ENCODE measurements at places on chromosomes 7 and 10. TPM values are rescaled to one million over a fixed set of nuclear protein-coding genes. Genes with fewer than 3 reads are reported as not detected.

Gene CTBP2
- 57.1 TPM for total RNA-seq

Gene JCAD
- total RNA-seq, result 141 TPM

Gene MYL10
- not detected for total RNA-seq

Gene RHOBTB1
- total RNA-seq, result 17.5 TPM

Gene TDRD1
- 0.28 TPM for total RNA-seq

Gene HABP2
- total RNA-seq, result not detected

Gene MMD2
- total RNA-seq, result not detected

Gene PNLIPRP2
- total RNA-seq, result not detected

GRCh38 chr10:24952707-24953645 lies 570 bp upstream of the PRTFDC1 start:
- peak overlapping the region; percentile 50 for H3K4me3 ChIP-seq
- H3K36me3 ChIP-seq, result no peaks in the 10 kb centered on the region
- H3K4me1 ChIP-seq, result peaks cover 27% of the 10 kb centered on the region
- H3K27me3 ChIP-seq, result no peaks in the 10 kb centered on the region

- H3K4me3 ChIP-seq, result no peak overlapping the region
- DNase-seq, result no peak
- H3K27ac ChIP-seq, result no peak overlapping the region
- H3K27me3 ChIP-seq, result no peaks in the 10 kb centered on the region
- no peaks in the 10 kb centered on the region for H3K4me1 ChIP-seq
Observed at GRCh38 chr10:88417387-88418030, 165.6 kb downstream of the RNLS start.

GRCh38 chr7:157707983-157708918 lies 371.4 kb downstream of the DNAJB6 start:
- peaks cover 4% of the 10 kb centered on the region for H3K27me3 ChIP-seq
- no peak overlapping the region for H3K27ac ChIP-seq
- no peaks in the 10 kb centered on the region for H3K36me3 ChIP-seq
- H3K4me1 ChIP-seq, result no peaks in the 10 kb centered on the region
- H3K4me3 ChIP-seq, result no peak overlapping the region

DNA sequence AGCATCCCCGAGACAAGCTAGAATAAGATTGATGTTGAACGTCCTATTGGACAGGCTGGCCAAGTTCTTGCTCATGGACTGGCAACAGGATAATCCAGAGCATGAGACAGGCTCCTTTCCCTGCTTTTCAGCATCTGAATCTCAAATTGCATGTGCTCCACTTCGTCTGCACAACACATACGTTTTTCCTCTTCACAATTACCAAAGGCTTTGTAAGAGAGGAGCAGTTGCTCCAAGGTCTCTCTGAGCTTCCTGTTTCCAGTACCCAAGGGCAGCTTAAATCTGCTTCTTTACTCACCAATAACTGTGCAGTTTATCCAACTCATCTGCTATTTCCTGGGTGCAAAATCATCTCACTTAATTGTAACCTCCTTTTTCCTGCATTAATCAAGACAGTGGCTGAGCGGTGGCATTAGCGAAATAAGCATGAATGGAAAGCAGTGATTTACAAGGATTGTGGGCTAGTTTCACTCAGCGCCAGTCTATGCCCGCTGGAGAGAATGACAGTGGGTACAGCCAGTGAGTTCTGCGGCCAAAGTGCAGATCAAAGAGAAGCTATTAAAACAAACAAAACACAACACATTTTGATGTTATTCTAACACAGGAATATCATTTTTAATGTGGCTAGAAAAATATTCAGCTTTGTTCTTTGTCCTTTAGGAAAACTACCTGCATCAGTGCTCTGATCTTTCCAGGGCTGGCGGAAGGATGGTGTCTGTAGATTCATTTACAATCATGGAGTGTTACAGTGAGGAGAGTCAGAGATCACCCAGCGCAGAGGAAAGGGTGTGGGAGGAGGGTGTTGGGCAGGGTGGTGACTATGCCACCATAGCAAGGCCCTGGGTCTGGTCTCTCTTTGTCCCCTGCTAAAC lies 79.8 kb downstream of the CHN2 start:
- H3K4me1 ChIP-seq, result no peaks in the 10 kb centered on the region
- H3K27me3 ChIP-seq, result no peaks in the 10 kb centered on the region
- H3K36me3 ChIP-seq, result no peaks in the 10 kb centered on the region
- no peak for DNase-seq

GRCh38 chr7:95808396-95808795 lies 36.0 kb downstream of the DYNC1I1 start:
- H3K4me1 ChIP-seq, result no peaks in the 10 kb centered on the region
- no peaks in the 10 kb centered on the region for H3K36me3 ChIP-seq
- H3K4me3 ChIP-seq, result no peak overlapping the region
- H3K27ac ChIP-seq, result no peak overlapping the region
- H3K27me3 ChIP-seq, result no peaks in the 10 kb centered on the region

GRCh38 chr7:77409005-77409738 lies 7.0 kb downstream of the GSAP start:
- H3K27ac ChIP-seq, result no peak overlapping the region
- H3K36me3 ChIP-seq, result no peaks in the 10 kb centered on the region
- H3K4me3 ChIP-seq, result no peak overlapping the region
- H3K4me1 ChIP-seq, result no peaks in the 10 kb centered on the region
- no peaks in the 10 kb centered on the region for H3K27me3 ChIP-seq

DNA sequence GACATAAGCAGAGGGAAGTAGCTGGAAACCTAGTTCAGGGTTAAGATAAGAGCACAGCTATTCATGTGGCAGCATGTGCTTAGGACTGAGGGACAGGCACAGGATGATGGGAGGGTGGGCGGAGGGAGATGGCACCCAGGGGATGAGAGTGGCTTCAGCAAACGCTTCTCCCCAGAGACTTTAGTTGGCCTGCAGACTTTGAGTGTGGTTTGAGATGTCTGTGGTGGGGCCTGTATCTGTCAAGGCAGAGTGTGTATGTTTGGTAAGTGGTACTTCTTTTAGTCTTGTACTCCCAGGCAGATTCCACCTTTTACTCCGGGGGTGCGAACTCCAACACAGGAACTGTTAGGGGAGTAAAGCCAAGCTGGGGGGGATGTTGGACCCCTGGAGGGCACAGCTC lies 88.9 kb downstream of the WDFY4 start:
- H3K36me3 ChIP-seq, result no peaks in the 10 kb centered on the region
- H3K27me3 ChIP-seq, result no peaks in the 10 kb centered on the region
- no peaks in the 10 kb centered on the region for H3K4me1 ChIP-seq

DNA sequence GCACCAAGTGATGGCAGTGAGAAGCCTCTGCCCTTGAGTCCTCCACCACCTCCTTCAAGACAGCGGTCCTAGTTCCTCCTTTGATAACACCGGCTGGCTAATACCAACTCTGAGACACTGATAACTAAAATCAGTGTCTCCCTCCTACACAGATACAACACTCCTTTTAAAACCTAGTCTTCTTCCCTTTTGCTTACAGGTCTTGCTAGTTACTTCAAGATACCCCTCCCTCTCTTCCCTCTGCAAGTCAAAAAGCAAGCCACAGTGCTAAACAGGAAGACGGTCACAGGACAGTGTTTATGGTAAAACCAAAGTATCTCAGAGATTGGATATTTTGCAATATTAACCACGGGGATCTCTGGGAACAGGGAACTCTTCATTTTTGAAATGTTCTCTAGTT lies 4.6 kb downstream of the AKR1B1 start:
- H3K27me3 ChIP-seq, result no peaks in the 10 kb centered on the region
- peak overlapping the region; percentile 40 for H3K27ac ChIP-seq
- peaks cover 26% of the 10 kb centered on the region for H3K36me3 ChIP-seq
- H3K4me1 ChIP-seq, result no peaks in the 10 kb centered on the region
- no peak for DNase-seq
- H3K4me3 ChIP-seq, result no peak overlapping the region

DNA sequence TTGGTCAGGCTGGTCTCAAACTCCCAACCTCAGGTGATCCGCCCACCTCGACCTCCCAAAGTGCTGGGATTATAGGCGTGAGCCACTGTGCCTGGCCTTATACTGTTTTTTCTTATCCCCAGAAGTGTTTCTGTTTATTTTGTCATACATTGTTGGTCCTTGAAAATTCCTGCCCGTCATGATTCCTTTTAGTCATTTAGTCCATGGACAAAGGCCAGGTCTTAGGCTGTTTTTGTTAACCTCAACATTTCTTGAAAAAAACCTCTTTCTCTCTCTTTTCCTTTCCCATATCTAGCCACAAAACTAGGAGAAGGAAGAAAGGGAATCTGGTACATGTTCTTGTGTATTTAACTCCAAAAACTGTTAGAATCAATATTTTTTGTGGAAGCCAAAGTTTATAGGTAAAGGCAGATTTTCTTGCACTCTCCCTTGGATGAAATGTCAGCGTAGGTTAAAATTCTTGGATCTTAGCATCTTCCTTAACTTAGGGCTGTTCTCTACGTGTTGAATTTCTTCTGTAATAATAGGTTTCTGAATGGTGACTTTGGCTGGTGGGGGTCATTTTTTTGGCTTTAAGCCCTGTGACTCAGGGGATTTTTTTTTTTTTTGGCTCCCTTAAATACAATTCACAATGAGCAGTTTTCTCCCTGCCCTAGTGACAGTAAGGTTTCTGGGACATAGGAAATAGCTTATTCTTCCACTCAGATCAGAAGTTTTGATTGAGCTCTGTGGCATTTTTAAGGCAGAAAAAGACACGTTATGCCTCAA lies 500.8 kb downstream of the AUTS2 start:
- no peaks in the 10 kb centered on the region for H3K4me1 ChIP-seq
- H3K36me3 ChIP-seq, result no peaks in the 10 kb centered on the region
- no peak overlapping the region for H3K27ac ChIP-seq
- no peak overlapping the region for H3K4me3 ChIP-seq
- H3K27me3 ChIP-seq, result no peaks in the 10 kb centered on the region
- DNase-seq, result no peak

DNA sequence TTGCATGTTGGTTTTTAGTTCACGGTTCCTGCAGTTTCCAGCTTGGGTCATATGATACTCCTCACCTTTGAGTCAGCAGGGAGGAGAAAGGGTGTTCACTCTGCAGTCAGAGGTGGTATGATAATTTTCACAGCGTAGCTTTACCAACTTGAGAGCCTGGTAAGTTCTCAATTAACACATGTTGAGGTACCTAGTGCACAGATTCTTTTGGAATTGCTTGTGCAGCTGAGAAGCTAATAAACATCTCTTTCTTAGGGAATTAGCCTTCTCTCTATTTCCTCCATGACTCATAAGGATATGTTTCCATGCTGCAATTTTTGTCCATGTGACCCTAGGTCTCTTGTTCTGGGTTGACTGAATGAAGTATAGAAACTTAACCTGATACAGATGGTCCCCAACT lies 166.6 kb downstream of the KIF20B start:
- no peak for DNase-seq
- H3K4me1 ChIP-seq, result no peaks in the 10 kb centered on the region
- no peaks in the 10 kb centered on the region for H3K27me3 ChIP-seq
- no peaks in the 10 kb centered on the region for H3K36me3 ChIP-seq
- H3K27ac ChIP-seq, result no peak overlapping the region

GRCh38 chr7:43164757-43165156 lies 52.3 kb downstream of the HECW1 start:
- H3K4me3 ChIP-seq, result no peak overlapping the region
- H3K27ac ChIP-seq, result no peak overlapping the region
- no peaks in the 10 kb centered on the region for H3K27me3 ChIP-seq

GRCh38 chr7:119413314-119413805 lies 859.6 kb upstream of the KCND2 start:
- no peaks in the 10 kb centered on the region for H3K4me1 ChIP-seq
- peak; percentile 59 for DNase-seq
- no peak overlapping the region for H3K4me3 ChIP-seq
- no peaks in the 10 kb centered on the region for H3K27me3 ChIP-seq

DNA sequence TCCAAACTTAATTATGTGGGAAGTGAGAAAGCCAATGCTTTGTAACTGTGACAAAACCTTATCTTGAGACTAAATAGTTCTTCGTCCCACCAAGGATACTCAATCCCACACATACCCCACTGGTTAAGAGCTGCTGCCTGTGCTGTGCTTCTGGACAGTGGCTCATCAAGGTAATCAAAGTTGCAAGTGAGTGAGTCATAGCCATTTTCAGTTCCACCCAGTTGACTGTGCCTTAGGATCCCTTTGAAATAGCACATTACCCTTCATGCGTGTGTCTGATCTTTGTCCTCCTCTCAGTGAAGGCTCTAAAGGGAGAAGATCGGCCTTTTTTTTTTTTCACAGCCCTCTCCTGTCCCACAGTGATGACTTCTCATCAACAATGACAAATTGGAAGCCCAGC lies 706.0 kb upstream of the AUTS2 start:
- no peaks in the 10 kb centered on the region for H3K36me3 ChIP-seq
- H3K4me3 ChIP-seq, result no peak overlapping the region
- no peak for DNase-seq
- H3K27ac ChIP-seq, result no peak overlapping the region
- no peaks in the 10 kb centered on the region for H3K4me1 ChIP-seq

DNA sequence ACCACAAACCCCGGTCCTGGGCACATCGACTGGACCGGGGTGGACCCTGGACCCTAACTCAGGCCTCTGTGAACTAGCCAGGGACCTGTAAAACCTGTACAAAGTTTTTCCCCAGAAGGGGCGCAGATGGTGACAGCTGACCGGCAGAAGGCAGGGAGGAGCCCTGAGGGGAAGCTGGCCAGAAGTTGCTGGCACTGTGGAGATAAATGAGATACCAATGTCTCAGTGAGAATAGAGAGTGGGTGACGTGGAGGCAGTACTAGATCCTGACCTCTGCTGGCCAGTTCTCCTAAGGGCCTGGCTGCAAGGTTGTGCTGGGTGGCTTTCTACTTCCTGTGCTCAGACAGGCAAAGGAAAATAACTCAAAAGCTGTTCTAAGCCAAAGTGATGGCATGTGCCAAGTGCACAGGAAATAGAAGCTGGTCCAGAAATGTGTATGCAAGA lies 10.6 kb upstream of the TSPAN14 start:
- H3K27me3 ChIP-seq, result no peaks in the 10 kb centered on the region
- no peaks in the 10 kb centered on the region for H3K4me1 ChIP-seq
- no peak for DNase-seq
- H3K4me3 ChIP-seq, result no peak overlapping the region

DNA sequence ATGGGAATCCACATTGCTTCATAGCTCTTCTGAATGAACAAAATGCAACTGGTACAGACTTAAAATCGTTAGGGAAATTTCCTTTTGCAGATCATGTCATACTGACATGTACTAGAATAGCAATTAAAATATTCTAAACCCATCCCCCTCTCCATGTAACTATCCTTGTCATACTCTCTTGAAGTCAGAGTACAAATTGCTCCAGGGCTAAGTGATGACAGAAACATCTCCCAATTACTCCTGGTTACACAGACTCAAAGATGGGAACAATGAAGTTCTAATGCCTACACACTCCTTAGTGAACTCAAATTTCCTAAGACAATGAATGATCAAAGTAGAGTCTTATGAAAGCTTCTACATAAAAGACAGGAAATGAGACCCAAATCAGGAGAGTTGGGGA lies 87.2 kb downstream of the PDE1C start:
- no peak overlapping the region for H3K4me3 ChIP-seq
- no peaks in the 10 kb centered on the region for H3K27me3 ChIP-seq
- no peak for DNase-seq
- no peaks in the 10 kb centered on the region for H3K4me1 ChIP-seq
- H3K27ac ChIP-seq, result no peak overlapping the region

DNA sequence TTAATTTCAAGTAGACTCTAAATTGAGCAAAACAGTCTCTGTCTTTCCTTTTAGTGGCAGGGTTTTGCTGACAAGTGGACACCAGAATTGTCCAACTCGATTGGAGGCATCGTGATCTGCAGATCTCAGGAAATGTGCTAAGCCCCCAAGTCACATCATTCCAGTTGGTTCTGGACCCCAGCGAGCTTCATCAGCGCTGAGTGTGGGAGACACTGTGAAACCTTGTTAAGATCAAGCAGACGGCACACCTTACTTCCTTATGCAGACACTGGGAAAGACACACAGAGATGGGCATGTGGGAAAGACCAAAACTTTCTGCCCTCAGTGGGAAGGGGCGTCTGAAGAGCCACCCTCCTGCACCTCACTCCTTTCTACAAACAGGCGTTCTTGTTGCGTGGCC lies 440.8 kb downstream of the GLRX3 start:
- no peak for DNase-seq
- no peaks in the 10 kb centered on the region for H3K36me3 ChIP-seq
- no peaks in the 10 kb centered on the region for H3K27me3 ChIP-seq
- no peak overlapping the region for H3K4me3 ChIP-seq
